NCI-H146 (cell line): ENCODE measurements at places on chromosomes 5 and 9.

- no peak for DNase-seq
Measured at GRCh38 chr9:123509646-123510045, 153.6 kb downstream of the CRB2 start.

DNA sequence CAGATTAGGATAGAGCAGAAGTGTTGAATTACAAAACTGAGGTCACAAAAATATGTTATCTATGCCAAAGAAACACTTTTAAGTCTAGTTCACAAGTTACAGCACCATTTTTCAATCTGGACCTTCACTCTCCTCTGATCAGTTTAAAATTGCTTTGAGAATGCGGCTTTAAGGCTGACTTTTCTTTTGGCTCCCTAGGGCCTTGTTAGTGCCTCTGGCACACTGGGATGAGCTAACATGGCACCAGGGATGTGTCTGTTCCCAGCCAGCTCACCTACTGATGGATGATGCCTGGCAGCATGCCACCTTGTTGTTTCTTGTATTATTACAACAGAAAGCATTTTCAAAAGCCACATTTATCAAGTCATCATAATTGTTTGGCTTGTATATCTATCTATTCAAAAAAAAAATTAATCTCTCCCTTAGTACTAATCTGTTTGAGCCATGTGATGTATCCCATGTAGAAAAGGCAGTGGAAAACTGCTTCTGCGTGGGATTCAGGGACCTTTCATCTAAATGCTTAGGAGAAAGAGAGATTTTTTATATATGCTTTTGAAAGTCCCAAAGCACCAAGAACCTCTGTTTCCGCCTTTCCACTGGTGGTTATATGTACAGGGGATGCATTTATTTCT, 46.6 kb downstream of the ADAMTSL1 start:
- peak; percentile 16 for DNase-seq

DNA sequence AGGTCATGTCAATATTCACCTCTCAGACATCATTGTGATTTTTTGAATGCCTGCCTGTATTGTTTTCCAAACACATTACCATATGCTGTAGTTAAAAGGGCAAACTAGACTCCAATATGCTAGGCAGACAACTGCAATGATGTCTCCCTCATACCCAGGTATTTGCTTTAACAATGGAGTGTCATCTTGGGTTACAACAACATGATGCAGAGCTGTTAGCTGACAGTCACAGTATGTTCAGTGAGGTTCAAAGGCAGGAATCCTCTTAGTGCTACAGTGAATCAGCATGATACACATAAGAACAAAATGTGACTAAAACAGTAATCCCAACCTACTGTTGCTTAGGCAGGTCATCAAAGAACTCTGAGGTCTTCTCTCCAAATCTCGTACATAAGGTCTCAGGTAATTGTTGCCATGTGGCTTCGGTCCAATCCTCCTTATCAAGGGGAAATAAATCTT, 24.0 kb downstream of the OR1J1 start:
- no peak for DNase-seq

- no peak for DNase-seq
Measured at GRCh38 chr5:35819668-35820067, 37.0 kb upstream of the IL7R start.

DNA sequence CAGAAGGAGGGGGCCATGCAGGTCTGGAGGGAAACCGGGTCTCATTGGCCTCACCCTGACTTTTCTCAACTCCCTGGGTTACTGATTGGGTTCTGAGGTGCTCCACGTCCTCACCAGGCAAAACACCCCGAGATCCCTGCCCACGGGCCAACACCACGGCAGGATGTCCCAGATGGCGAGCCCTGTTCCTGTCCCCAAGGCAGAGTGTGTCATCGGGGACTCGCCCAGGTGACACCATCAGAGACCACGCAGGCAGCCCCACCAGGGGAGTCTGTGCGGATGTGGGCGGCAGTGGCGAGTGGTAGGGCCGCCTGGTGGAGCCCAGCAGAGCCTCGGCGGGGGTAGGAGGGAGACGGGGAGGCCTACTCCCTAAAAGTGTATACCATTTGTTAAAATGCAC, 59.0 kb upstream of the UBAC1 start:
- DNase-seq, result no peak

DNA sequence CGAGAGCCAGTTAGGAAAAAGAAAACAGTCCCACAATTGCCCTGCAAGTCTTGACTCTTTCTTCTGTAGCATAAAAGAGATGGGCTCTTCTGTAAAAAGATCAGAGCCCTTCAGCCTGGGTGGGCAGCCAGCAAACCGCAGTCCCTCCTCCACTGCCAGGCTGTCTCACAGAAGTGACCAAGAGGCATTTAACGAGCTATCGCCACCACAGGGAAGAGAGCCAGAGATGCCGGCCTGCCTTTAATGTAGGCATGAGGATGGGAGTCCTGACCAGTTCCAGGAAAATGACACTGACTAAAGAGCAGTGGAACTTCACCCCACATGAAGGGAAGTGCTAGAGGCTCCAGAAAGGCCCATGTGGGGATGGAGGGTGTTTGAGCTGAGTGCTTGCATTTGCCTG, 264.6 kb downstream of the NDUFS4 start:
- no peak for DNase-seq

DNA sequence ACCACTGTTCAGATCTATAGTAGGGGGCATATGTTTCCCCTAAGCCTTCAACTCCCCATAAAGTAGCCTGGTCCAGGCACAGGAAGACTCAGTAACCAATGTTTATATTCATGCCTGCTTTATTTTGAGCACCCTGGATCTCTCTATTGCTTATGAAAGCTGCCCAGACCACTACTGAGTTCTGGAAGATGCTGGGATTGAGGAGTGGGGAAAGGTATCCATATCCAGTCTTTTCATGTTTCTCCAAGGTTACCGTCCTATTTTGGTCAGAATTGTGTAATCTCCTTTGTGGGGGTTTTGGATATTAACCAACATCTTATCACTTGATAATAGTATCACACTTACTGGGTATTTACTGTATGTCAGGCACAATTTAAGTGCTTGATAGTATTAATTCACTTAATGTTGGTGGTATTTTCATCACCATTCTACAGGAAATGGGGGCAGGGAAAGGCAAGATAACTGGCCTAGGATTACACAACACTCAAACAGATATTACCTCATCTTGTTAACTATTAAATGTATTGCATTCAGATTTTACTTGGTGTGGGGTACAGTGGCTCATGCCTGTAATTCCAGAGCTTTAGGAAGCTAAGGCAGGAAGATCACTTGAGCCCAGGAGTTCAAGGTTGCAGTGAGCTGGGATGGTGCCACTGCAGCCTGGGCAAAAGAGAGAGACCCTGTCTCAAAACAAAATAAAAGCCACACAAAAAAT, 36.3 kb downstream of the RUSC2 start:
- no peak for DNase-seq

GRCh38 chr5:118044169-118044568, 944.2 kb downstream of the DTWD2 start:
- DNase-seq, result no peak

- DNase-seq, result no peak
Measured at GRCh38 chr9:83220730-83221129, 157.8 kb upstream of the RASEF start.

DNA sequence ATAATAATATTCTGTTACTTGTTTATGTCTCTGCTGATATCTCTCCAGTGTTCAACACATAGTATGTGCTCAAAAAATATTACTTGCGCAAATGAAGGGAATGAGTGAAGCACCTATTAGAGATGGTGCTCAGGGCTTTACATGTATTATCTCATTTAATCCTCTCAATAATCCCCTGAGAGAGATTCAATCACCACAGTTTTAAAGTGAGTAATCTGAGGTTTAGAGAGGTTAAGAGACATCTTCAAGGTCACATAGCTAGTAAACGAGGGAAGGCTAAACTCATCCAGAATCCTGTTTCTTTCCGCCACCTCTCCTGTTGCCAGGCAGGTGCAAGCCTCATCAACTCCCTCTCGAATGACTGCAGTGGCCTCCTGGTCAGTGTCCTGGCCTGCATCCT, 82.0 kb downstream of the UGCG start:
- no peak for DNase-seq

GRCh38 chr5:82641331-82642003, 363.3 kb upstream of the RPS23 start:
- DNase-seq, result peak; percentile 12

GRCh38 chr9:26523577-26523976, 369.0 kb downstream of the CAAP1 start:
- DNase-seq, result no peak

DNA sequence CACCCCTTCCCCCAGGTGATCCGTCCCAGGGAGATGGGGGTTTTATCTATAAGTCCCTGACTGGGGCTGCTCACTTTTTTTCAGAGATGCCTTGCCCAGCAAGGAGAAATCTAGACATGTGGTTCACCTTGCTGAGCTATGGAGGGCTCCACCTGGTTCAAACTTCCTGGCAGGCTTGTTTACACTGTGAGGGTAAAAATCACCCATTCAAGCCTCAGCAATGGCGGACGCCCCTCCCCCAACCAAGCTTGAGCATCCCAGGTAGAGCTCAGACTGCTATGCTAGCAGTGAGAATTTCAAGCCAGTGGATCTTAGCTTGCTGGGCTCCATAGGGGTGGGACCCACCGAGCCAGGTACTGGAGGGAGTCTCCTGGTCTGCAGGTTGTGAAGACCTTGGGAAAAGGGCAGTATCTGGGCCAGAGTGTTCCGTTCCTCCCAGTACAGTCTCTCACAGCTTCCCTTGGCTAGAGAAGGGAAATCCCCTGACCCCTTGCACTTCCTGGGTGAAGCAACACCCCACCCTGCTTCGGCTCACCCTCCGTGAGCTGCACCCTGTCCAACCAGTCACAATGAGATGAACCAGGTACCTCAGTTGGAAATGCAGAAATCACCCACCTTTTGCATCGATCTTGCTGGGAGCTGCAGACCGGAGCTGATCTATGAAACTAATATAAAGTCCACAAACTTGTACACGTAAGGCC, 231.7 kb downstream of the CTNND2 start:
- DNase-seq, result no peak

DNA sequence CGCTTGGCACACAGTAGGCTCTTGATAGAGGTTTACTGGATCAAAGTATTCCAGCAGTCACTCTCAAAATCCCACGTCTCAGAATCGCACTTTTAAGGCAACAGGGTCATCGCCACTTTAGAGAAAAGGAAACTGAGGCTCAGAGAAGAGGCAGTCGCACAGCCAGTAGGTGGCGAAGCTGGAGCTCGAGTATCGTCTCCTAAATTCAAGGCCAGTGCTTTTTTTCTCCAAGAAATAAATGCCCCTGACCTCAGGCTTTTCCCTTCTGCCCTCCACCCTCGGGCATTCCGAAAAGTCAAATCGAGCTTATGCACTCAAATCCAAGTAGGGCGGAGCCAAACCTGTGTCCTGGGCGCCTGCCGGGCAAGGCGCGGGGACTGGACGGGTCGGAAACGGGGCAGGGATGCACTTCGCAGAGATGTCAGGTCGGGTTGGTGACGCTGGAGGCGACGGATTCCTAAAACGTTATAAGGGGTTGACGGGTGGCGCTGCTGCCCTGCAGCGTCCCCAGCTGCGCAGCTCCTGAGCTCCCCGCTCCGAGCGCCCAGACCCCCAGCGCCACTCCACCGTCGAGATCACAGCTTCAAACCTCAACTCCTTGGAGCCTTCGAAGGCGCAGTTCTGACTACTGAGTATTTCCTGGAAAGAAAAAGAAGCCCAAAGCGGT, 4.7 kb upstream of the FOXB2 start:
- DNase-seq, result no peak

DNA sequence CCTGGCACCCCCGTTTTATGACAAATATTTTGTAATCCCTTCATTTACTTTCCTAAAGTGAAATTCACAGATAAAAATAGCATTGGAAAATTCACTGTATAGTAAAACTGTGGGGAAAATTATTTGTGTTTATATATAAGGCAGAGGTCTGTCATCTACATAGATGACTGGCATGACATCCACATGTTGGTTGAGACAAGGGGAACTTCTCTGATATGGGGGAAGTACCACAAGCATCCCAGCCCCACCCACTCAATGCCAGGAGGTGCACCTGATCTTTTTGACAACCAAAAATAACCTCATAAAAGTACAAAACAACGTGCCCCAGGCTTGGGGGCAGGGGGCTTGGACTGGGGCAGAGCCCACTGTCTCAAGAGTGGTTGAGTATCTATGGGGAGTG, 6.3 kb upstream of the TDRD7 start:
- no peak for DNase-seq

- peak; percentile 34 for DNase-seq
Measured at GRCh38 chr5:91641730-91642350, 258.7 kb upstream of the ARRDC3 start.

DNA sequence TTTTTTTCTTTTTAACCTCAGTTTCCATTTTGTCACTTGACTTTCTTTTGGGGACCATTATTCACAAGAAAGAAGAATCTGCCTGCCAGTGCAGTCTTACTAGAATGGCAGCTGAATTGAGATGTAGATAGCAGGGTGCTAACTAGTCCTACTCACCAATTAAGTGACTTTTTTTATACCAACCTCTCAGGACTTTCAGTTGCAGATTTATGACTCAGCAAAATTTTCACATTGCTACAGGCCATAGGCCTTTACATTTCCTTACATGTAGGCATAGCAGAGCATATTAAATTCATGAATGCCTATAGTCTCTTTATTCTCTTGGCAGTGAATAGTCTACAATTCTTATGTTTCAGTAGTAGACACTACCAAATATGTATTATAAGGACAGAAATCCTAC, 54.0 kb upstream of the FKTN start:
- DNase-seq, result no peak

DNA sequence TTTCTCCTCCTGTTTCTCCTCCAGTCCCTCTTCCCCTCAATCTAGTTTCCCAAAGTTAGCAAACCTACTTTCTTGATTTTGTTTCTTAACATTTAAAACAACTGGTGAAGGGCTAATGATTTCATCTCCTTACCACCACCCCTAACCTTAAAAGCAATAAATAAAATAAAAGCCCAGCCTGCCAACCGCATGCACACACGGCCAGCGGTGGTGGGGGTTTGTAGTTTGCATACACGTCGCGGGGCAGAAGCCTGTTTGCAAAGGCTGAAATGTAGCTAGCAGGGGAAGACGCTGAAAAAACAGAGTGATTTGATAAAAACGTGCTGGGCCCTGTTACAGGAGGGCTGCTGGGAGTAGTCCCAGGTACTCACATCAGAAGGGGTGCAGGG, 1.9 kb upstream of the DMRT2 start:
- no peak for DNase-seq

- no peak for DNase-seq
Measured at GRCh38 chr9:73173557-73174329, 22.1 kb downstream of the ANXA1 start.

- peak; percentile 6 for DNase-seq
Measured at GRCh38 chr9:78325343-78325742, 28.4 kb downstream of the PSAT1 start.

DNA sequence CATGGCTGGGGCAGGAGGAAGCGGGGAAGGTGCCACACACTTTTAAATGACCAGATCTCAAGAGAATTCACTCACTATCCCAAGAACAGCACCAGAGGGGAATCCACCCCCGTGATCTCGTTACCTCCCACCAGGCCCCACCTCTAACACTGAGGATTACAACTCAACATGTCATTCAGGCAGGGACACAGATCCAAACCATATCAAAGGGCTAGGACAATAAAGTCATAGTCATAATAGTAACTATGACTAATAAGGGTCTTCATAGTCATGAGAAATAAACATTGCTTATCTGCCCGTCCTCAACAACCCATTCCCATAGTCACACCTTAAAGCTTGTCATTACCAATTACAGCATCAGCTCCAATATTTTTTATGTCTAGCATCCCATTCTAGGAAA, 65.3 kb upstream of the SMC2 start:
- DNase-seq, result no peak
